Aorta (tissue), 5 donors: ENCODE measurements at places on chromosomes 5 and 9. TPM values are rescaled to one million over a fixed set of nuclear protein-coding genes. Genes with fewer than 3 reads are reported as not detected.

GRCh38 chr5:127872494-127872893 lies 169.3 kb downstream of the CCDC192 start:
- no peak for DNase-seq

DNA sequence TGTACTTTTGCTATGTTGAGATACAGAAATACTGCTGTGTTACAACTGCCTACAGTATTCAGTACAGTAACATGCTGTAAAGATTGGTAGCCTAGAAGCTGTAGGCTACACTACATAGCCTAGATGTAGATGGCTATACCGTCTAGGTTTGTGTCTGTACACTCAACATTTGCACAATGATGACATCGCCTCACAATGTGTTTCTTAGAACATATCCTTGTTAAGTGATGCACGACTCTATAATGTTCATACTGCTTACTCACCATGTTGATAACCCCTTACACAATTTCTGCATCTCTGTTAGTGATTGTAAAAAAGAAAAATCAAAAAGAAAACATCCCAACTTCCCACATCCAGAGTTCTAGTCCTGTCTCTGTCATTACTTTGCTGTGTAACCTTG lies 450.0 kb downstream of the CCDC171 start:
- DNase-seq = no peak

DNA sequence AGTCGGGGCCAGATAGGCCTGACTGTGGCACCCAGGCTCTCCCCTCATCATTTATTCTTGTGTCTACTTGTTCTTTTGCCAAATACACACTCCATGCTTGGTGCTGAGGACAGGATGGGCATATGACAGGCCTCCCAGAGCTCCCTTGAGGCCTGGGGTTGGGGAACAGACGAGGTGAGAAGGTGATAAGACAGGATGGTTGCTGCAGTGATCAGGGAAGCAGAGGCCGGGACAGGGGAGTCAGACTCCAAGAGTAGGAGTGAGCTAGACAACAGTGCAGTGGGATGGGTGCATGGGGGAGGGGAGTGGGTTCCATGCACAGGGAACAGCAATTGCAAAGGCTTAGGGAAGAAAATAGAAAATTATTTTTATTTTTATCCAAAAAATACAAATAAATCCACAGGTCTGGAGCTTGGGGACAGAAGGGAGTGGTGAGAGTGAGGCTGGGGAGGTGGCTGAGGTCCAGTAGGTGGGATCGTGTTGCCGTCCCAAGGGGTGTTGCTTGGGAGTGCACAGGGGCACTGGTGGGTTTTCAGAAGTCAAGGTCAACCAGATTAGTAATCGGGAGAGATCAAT lies 3.4 kb upstream of the AMBP start:
- DNase-seq = no peak

GRCh38 chr5:11126844-11127243 lies 365.8 kb upstream of the DAP start:
- no peak for DNase-seq

- no peak for DNase-seq
These were observed 30.4 kb downstream of the GARNL3 start for GRCh38 chr9:127295005-127295404.

GRCh38 chr5:15521381-15522186 lies 21.6 kb downstream of the FBXL7 start:
- DNase-seq = no peak

DNA sequence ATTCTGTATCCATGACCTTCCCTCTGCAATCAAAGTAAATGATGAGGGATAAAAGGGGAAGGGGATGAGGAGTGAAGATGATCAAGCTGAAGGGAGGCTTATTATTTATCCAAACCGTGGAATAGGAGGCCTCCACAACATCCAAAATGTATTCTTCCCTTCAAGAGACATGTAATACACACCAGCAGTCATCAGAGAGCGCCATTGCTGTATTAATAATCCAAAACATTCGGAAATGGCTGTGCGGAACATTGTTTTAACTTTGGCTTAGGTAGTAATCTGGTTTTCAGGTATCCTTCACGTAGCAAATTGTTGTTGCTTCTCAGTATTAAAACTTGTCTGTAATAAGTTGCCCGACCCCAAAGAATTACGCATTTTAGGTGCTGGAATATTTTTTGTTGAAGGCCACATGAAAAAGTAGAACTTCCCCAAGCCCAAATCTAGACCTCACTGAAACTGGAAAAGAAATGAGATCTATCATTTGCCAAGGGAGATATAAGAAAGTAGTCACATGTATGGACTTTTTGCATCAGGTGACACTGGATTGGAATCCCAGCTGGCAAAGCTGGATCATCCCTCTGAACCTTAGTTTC lies 2.6 kb upstream of the BOD1 start:
- DNase-seq = no peak

DNA sequence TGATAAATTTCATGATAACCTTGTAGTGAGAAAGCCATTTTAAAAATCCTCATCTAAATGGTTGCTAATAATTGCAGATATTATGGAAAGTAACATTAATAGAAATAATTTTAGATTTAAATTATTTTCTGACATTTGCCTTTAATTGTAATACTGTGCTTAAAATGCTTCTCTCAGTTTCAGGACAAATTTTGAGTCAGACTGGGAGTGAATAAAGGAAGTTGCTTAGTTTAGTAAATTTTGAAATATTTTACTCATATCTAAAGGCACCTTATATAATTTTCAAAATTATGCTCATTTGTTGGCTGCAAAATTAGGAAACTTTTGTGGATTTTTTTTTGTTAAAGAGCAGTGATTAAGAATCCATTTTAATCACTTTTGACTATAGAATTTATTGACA lies 93.8 kb downstream of the CSNK1G3 start:
- DNase-seq = no peak

DNA sequence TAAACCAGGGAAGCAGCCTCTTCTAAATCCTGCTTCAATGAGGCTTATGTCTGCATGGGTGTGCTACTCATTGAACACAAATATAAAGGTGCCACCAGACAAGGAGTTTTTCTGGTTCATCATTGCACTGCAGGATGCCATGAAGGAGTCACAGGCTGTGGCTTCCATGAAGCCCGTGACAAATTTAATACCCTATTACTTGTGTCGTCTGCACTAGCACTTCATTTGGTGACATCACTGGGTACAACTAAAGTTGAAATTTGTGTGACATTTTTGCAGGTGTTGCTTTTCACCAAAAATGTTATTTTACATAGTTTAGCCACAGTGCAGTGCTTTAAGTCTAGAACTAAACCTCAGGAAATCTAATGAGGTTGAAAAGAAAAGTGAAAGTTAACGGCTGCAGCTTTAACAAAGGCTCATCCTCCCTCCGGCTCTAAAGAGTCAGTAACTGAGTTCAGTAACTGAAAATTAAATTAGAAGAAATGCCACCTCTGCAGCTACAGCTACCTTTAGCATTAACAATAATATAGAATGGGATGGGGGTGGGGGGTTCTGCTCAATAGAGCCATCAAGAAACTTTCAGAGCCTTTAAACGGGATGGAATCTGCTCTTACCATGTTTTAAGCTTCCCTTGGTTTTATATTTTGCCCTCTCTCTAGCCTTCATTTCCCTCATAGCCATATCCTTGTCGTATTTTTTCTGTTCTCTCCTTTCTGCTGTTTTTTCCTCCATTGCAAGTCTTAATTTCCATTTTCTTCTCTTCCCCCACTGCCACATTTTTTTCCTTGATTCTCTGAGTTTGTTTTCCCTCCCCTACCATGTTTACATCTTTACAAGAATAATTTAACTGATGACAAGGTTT lies 233.8 kb upstream of the TMEM161B start:
- no peak for DNase-seq

GRCh38 chr5:10539687-10539998 lies 24.2 kb upstream of the ANKRD33B start:
- no peak for DNase-seq

GRCh38 chr5:395156-395920 lies 47.6 kb upstream of the EXOC3 start:
- peak; percentile 43 for DNase-seq

DNA sequence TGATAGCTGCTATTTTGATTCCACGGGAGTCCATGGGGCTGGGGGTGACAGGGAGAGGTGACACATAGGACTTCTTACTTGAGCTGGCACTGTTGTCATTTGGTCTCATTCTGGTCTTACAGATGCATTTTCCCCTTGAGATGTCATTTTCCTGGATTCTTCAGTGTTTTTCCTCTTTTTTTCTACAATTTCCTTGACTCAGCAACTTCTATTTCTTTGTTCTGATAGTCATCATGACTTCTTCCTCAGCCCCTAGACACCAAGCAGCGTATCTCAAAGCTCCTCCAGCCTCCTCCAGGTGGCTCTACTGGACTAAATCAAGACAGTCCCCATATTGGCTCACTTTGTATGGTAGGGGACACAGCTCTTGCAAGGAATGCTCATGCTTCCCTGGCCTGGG lies 16.5 kb downstream of the LVRN start:
- no peak for DNase-seq

Gene PSAT1
- 0.56 TPM for polyA plus RNA-seq

Gene TNIP1
- polyA plus RNA-seq = 80.3 TPM

Gene CAMK4
- 0.08 TPM for polyA plus RNA-seq

Gene EFNA5
- 5.0 TPM for polyA plus RNA-seq

Gene C9
- polyA plus RNA-seq = not detected

Gene PCDHGC3
- 99.0 TPM for polyA plus RNA-seq

Gene SLC34A1
- polyA plus RNA-seq = not detected

Gene FAT2
- polyA plus RNA-seq = not detected

Gene CD274
- polyA plus RNA-seq = 2.1 TPM

Gene ADAMTS12
- 0.50 TPM for polyA plus RNA-seq
